ENCODE measurements at places on chromosomes 6 and 20.

DNA sequence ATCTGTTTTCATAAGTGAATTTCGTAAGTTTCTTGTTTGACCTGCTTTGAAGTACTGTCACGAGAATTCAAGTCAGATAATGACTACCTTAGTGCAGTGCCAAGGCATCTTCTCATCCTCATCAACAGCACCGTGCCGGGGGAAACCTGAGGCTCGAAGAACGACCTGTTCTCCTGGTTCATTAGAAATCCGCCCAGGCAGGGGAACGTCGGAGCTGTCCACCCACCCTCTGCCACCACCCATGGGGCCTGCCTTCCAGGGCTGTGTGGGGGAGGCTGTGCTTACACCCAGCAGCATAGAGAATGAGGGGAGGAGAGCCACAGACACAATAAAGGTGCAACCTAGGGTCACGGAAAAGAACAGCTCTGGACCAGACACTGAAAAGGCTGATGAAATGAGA, 101.6 kb downstream of the RAMACL start:
- no peak for DNase-seq

DNA sequence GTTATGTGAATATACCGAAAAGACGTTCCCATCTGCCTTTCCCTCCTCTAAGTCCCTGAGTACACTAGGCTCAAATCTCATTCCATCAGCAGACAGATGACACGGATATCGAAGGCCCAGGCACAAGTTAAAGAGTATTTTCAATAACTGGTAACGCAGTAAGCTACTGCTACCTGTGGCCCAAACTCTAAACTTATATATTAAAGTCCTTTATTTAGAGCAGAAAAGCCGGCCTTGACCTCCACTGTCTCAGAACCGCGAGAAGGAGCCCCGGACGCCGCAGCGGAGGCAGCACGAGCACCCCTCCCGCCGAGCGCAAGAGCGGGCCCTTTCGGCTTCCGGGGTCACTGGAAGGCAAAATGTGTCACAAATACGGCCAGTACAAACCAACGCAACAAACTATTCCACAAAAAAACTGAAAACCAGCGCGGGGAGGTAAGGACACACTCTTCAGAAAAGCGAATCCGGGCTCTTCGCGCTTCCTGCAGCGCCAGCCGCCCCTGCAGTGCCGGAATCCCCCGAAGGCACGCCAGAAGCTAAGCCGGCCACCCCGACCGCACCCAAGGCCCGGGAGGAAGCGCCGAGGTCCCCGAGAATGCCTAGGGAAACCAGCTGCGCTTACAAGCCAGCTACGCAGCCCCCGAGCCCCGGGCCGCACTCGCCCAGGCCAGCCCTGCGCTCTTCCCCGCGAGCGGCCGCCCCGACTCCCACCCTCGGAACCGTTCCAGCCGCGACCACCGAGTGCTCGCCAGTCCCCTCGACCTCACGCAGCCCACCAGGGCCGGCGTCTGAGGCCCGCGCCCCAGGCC, 681 bp downstream of the DIDO1 start:
- DNase-seq: peak; percentile 47

DNA sequence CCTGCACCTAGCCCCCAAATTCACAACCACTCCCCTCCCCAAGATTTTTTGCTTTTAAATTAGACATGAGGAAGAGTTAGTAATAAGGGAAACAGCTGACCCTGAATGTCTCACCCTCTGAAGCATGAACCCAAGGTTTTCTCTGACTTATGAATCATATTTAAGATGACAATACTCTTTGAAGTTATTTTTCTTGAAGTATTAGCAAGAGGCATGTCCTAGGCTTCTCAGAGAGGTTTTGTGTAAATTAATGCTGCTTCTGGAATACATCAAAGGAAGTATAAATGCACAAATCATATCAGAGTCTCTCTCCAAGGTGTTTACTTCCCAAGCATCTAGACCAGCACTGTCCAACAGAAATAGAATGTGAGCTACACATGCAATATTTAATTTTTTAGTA, 408.1 kb upstream of the MARCKS start:
- peak; percentile 56 for DNase-seq

GRCh38 chr6:157172231-157172701, 151.1 kb downstream of the TMEM242 start:
- DNase-seq: no peak

GRCh38 chr6:150840185-150840584, 25.3 kb upstream of the MTHFD1L start:
- no peak for DNase-seq
